ENCODE measurements at places on chromosomes 6 and 20.

DNA sequence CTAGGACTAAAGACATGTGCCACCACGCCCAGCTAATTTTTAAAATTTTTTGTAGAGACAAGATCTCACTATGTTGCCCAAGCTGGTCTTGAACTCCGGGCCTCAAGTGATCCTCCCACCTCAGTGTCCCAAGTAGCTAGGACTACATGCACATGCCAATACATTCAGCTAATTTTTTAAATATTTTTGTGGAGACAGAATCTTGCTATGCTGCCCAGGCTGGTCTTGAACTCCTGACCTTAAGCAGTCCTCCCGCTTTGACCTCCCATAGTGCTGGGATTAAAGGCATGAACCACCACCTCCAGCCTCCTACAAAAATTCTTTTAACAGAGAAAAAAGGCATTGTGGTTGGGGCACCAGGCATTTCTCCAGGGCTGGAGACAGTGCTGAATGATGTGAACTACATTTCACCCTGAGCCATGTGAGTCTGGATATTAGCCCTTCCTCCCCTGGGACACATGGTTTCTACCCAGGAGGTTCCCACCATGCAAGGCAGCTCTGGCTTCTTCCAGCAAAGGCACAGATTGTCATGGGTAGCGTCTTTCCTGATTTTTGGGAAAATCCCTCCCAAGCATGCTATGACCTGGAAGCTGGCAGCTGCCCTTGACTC is 36.3 kb upstream of the CMTR1 start:
- no peak for DNase-seq

- no peak for DNase-seq
These were observed 18.3 kb upstream of the ADRM1 start for GRCh38 chr20:62284448-62284847.

- no peak for DNase-seq
These were observed 3.7 kb upstream of the TMEM200A start for GRCh38 chr6:130362128-130362527.

GRCh38 chr6:62086047-62086446 is 200.0 kb downstream of the KHDRBS2 start:
- no peak for DNase-seq

Measured in SHP77 treated with DMSO at 0.1 percent for 48 hours (cell line).